ENCODE measurements at places on chromosomes 12 and 14.

DNA sequence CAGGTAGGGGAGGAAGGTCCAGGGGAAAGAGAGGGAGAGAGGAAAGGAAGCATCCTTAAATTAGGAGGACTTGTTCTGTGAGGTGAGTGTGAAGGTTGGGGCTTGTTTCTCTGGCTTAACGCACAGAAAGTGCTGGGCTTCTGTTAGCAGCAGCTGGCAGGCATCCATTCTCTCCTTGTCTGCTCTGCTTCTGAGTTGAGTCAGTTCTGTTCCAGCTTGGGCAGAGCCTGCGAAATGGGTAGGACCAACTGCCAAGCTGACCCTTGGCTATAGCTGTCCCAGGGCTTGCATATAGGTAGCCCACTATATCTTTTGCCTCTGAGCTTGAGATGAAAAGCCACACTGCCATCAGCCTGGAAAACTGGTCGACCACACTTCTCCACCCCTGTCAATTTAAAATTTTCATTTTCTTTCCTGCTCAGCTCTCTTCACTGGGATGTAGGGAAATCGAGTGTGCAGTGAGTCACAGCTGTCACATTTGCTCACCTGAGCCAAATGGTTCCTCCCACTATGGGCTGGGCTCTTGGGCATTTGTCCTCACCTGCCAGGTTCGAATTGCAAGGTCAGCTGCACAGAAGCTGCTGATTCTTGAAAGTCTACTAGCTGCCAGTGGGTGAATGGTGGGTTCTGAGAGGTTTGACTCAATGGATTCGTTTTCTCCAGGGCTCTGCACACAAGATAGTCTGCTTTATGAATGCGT is 256.4 kb upstream of the PWP1 start:
- no peak for DNase-seq

DNA sequence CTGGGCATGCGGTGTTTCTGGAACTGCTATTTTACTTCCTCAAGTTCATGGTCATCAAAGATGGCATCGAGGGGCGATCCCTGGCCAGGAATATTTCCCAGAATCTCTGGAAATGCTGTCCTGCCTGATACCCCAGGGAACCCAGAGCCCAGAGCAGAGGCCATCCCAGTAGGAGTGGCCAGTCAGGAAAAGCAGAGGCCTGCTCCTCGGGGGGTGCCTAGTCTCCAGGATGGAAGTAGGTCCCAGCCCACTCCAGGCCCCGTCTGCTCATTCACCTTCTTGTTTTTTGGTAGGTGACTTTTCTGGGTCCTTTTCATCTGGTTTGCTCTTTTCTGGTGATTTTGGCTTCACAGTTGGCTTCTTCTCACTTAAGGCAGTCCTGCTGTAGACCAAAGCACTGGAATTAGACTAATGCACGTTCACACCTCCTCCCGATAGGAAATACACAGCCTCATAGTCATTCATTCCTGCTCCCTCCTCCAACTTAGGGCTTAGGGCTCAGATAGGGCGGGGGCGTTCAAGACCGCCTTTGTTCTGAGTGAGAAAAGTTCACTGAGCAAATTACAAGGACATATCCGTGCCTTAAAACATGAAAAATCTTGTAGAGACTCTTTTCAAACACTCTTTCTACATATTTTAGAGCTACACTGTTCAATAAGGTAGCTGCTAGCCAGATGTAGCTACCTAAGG is 51.1 kb downstream of the TRAFD1 start:
- DNase-seq = no peak

DNA sequence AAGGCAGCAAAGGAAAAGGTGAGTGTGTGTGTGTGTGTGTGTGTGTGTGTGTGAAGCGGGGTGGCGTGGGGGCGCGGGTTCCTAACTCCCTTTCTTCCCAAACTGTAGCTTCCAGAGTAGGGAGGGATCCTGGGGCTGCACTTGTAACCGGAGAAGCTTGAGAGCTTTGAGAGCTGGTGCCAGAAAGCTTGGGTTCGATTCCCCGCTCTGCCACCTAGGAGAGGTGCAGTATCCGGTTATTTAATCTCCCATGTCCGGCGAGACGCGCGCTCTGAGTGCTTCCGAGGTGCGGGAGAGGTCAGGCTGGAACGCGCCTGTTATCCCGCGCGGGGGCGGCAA is 7.2 kb upstream of the RACGAP1 start:
- no peak for DNase-seq

DNA sequence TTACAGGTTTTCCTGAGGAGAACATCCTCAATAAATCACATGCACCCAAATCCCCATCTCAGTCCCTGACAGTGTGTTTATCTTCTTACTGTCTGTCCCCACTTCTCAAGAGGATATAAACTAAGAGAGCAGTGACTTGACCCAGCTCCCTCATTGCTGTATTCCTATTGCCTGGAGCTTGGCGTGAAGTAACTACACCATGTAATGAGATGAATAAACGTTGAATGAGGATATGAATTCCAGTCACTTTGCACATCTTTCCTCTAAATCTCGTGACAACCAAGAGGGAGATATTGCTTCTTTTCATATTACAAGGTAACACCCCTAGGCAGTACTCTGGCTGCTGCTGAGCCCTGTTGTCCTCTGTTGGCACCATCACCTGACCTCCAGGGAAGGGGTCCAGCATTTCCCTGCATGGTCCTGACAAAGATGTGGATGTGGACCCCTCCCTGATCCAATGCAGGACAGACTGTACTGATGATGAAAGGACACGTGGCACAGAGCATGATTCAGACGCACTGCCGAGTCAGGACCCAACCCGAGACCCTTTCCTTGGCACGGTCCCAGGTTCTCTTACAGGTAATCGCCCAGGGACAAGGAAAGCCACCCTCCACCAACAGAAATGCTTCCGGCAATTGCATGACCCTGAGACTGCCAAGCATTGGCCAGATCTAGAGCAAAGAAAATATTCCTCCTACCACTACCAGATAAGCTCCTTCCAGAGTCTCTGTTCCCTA is 47.7 kb upstream of the CPM start:
- DNase-seq = no peak

DNA sequence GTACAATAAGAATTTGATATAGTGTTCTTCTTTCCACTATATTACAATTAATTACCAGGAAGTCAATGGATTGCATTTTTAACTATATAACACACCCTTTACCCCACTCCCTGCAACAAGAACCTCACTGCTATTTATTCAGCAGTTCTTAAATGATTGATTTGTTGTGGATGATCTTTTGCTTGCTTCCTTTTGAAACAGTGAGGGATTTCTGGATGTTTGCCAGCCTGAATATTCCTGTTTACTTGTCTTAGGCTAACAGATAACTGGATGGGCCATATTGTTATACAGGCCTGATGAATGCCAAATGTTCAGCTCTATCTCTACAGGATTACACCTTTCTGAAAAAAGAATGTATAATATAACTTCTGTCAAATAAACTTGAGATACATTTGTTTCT is 497.6 kb downstream of the APAF1 start:
- peak; percentile 22 for DNase-seq

GRCh38 chr14:54200726-54201125 is 196.1 kb upstream of the CDKN3 start:
- DNase-seq = no peak

- DNase-seq = no peak
Observed at GRCh38 chr14:71377099-71377498, 469.8 kb downstream of the PCNX1 start.

GRCh38 chr14:29738056-29738455 is 189.6 kb downstream of the PRKD1 start:
- DNase-seq = no peak

GRCh38 chr12:45658020-45658419 is 71.5 kb upstream of the ARID2 start:
- DNase-seq = no peak

DNA sequence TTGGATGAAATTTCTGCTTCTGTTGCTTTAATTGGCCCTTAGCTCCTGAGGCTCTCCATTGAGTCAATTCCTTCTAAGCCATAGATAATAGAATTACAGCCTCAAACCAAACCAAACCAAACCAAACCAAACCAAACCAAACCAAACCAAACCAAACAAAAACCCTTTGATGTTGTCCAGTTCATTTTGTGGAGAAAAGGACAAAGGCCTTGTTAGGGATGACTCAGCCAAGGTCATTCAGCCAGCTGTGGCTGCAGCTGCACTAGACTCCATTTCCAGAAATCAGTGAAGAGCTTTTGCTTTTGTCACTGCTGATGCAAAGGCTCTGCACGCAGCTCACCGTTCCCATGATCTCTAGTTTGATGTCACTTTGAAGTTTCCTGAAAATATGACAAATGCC is 82.2 kb upstream of the RMST start:
- DNase-seq = no peak

- DNase-seq = no peak
Observed at GRCh38 chr14:95663226-95663797, 22.9 kb upstream of the TCL1B start.

DNA sequence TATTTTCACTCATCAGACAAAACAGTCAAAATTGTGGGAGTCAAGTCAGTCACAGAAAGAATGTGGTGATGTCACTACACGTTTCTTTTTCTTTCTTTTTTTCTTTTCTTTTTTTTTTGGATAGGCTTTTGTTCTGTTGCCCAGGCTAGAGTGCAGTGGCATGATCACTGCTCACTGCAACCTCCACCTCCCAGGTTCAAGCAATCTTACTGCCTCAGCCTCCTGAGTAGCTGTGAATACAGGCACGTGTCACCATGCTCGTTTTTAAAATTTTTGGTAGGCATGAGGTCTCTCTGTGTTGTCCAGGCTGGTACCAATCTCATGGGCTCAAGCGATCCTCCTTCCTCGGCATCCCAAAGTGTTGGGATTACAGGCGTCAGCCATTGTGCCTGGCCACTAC is 2.3 kb downstream of the CLECL1 start:
- no peak for DNase-seq

- no peak for DNase-seq
Observed at GRCh38 chr12:98828802-98829600, 183.9 kb downstream of the APAF1 start.

GRCh38 chr14:76337635-76338545 is 38.0 kb upstream of the ESRRB start:
- DNase-seq = peak; percentile 27

DNA sequence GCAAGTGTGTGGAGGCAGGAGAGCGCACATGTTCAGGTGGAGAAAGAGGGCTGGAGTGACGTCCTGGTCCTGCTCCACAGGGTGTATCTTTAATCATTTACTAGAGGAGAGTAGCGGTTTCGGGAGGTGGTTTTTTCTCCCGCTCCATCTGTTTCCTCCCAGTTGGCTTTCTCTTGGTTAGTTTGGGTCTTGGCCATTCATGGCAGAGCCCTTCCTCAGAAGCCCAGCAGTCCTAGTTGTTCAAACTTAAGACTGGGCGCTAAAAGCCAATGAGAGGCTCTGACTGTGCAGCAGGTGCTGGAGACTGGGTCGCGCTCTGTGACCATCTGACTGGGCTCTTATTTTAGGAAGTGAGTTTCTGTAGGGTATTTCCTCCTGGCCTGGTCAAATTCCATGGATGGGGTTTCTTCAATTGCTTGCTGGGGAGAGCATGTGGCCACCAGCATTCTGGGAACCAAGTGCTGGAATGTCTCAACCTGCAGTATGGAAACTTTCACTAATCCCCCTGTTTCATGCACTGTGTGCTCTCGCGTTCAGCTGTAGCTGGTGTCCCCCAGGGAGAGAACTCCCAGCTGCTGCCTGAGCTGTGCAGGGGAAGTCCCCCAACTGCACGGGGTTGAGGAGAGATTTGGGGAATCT is 27.4 kb upstream of the TSPAN9 start:
- peak; percentile 64 for DNase-seq

DNA sequence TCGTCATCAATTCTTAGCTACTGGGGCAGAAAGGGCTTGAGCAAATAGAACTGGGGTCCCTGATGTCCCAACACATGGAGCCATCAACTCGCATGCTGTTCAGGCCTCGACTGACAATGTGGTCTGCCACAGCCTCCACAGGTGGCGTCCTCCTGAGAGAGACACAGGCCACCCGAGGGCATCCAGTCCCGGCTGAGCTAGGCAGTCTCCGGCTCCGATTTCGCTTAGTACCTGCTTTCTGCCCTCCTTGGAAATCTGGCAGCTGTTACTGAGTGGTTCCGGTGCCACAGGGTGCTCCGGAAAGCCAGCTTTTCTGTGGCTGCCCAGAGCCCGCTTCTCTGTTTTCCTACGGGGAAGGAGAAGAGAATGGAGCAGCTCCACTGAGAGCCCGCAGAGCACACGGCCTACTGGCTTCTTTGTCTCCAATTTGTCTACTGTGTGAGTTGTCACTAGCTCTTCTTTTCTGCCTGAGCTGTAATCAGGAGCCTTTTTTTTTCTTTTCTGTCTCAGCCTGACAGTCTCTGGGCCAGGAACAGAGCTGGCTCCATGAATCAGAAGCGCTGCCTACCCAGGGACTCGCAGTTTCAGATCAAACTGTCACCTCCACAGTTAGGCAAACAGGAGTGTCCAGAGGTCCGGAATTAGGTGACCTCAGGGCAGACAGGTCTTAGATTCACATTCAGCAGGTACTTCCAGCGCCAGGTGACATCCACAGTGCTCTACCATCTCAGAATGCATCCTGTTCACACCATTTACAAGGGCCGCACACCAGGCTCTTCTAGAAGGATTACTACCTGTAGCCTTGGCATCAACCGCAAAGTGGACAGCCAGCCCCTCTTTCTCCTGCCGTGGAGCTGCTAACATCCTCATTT is 73.3 kb downstream of the MOK start:
- no peak for DNase-seq

DNA sequence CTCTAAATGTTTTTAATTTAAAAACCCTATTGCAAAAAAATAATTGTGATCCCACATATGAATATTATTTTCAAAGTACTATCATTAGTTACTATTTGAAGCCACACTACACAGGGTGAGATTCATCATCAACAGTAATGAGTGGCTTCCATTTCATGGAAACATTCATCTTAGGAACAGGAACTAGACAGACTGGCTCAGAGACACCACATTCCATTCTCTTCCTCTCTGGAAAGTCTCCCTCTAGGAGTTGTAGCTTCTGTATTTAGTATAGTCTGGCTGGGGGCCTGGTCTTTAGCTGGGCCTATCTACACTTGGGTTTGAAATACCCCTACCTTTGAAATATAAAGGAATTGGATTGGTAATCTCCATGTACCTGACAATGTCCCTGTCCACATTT is 6.2 kb upstream of the VDR start:
- DNase-seq = no peak

Measured in muscle of leg (tissue), 16 donors.